ENCODE measurements at places on chromosomes 5 and 9.

DNA sequence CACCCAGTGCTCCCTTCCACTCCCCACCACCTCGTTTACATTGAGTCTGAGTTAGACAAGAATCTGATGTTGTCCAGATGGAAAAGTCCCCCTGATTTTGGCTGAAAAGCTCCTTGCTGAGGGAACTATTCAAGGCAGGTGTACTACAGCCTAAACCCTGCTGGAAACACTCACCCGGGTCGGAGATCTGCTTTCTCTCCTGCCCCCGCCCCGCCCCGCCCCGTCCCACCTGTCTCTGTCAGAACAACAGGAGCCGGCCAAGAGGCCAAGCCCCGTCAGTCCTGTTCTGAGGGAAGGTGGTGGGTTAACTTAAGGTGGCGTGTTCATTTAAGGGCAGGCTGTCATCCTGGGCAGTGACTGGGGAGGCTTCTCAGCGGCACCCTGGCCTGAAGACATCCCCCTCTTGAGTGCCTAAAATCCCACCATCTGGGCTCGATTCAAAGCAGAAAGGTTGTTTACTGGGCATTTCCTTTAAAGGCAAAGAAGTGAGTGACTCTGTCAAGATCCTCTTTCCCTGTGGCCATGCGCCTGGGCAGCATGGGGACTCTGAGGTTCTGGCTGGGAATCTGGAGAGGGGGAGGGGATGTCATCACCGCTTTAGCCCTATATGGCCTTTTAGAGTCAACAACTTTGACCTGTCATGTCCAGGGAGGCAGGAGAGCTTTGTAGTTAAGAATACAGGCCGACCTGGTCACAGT is 71.1 kb upstream of the NEURL1B start:
- H3K27ac ChIP-seq, result no peak overlapping the region
- H3K27me3 ChIP-seq, result no peaks in the 10 kb centered on the region
- no peaks in the 10 kb centered on the region for H3K36me3 ChIP-seq
- no peak overlapping the region for H3K4me3 ChIP-seq
- DNase-seq, result no peak
- no peaks in the 10 kb centered on the region for H3K4me1 ChIP-seq

GRCh38 chr9:30459156-30459555 is 1925.3 kb upstream of the ACO1 start:
- H3K36me3 ChIP-seq, result no peaks in the 10 kb centered on the region
- H3K27me3 ChIP-seq, result no peaks in the 10 kb centered on the region
- H3K27ac ChIP-seq, result no peak overlapping the region
- H3K4me3 ChIP-seq, result no peak overlapping the region

DNA sequence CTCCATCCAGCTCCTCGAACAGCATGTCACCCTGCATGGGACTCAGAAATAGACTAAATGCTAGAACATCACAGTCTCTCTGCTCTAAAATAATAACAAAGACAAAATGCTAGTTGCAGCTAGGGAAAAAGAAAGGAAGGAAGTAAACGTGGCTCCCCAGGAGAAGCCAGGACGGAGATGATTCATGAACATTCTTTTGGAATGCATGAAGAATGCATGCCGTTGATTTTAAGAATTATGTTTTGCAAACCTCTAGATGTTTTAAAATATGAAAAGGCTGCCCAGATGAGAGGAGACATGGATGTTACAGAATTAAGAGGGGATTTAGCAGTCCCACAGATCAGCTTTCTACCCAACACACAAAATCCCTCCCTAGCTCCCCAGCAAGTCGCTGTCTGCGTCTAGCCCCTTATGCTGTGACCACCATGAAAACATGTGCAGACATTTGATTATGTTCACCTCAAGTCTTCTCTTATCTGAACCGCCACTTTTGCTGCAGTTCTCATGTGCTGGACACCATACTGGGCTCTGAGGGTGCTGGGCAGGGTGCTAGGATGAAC is 139.4 kb upstream of the LMX1B start:
- H3K4me3 ChIP-seq, result no peak overlapping the region
- no peak overlapping the region for H3K27ac ChIP-seq
- H3K27me3 ChIP-seq, result no peaks in the 10 kb centered on the region
- H3K36me3 ChIP-seq, result peaks cover 42% of the 10 kb centered on the region
- H3K4me1 ChIP-seq, result peaks cover 51% of the 10 kb centered on the region

- DNase-seq, result no peak
- no peaks in the 10 kb centered on the region for H3K27me3 ChIP-seq
- no peak overlapping the region for H3K4me3 ChIP-seq
- H3K4me1 ChIP-seq, result no peaks in the 10 kb centered on the region
- no peak overlapping the region for H3K27ac ChIP-seq
- no peaks in the 10 kb centered on the region for H3K36me3 ChIP-seq
These were observed 42.4 kb downstream of the EXD3 start for GRCh38 chr9:137380606-137381005.

DNA sequence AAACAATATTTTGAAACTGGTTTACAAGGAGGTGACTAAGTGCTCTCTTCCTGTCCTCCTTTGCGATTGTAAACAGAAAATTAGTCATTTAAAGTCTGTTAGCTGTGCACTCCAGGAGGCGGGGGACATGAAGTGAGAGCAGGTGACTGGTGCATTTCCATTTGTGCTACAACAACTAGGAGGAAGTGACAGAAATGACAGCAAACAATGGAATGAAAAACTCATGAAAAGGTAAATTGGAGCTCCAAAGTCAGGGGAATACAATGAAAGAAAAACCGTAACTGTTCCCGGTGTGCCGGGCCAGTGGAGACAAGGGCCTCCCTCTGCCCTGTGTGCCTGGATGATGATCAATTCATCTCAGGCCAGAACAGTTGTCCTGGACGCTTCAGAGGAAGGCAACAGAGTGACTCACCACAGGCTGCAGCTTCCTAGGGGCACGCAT is 439.9 kb downstream of the GADD45G start:
- H3K4me1 ChIP-seq, result no peaks in the 10 kb centered on the region
- peaks cover 7% of the 10 kb centered on the region for H3K27me3 ChIP-seq
- H3K4me3 ChIP-seq, result no peak overlapping the region
- no peak overlapping the region for H3K27ac ChIP-seq
- DNase-seq, result no peak

- peaks cover 2% of the 10 kb centered on the region for H3K36me3 ChIP-seq
- H3K4me1 ChIP-seq, result peaks cover 79% of the 10 kb centered on the region
- H3K4me3 ChIP-seq, result peak overlapping the region; percentile 2
- H3K27me3 ChIP-seq, result no peaks in the 10 kb centered on the region
These were observed 25.6 kb downstream of the CSF2 start for GRCh38 chr5:132099076-132099748.

- H3K27me3 ChIP-seq, result no peaks in the 10 kb centered on the region
- no peak overlapping the region for H3K4me3 ChIP-seq
- H3K36me3 ChIP-seq, result no peaks in the 10 kb centered on the region
- DNase-seq, result no peak
These were observed 118.8 kb downstream of the ELAVL2 start for GRCh38 chr9:23707249-23707648.

DNA sequence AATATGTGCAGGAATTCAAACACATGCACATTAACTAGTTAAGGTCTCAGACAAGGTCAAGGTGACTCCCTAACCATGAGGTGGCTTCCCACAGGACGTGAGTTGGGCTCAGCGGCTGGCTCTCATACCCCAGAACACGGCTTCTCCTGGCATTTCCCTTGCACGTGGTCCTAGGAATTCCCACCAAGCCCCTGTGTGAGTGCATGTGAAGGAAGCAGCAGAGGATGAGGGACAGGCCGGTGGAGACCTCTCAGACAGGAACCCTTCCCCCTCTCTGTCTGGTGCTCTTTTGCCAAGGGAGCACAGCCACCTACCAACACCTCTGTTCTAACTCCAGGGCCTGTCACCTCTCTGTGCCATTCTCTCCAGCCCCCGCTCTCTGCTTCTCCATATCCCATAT is 271.0 kb downstream of the FSTL4 start:
- H3K27ac ChIP-seq, result no peak overlapping the region
- H3K27me3 ChIP-seq, result peaks cover 8% of the 10 kb centered on the region
- no peak for DNase-seq
- H3K36me3 ChIP-seq, result no peaks in the 10 kb centered on the region

GRCh38 chr5:44809956-44810420 is 1.2 kb downstream of the MRPS30 start:
- H3K4me3 ChIP-seq, result peak overlapping the region; percentile 97
- H3K27ac ChIP-seq, result peak overlapping the region; percentile 98
- peaks cover 31% of the 10 kb centered on the region for H3K36me3 ChIP-seq

DNA sequence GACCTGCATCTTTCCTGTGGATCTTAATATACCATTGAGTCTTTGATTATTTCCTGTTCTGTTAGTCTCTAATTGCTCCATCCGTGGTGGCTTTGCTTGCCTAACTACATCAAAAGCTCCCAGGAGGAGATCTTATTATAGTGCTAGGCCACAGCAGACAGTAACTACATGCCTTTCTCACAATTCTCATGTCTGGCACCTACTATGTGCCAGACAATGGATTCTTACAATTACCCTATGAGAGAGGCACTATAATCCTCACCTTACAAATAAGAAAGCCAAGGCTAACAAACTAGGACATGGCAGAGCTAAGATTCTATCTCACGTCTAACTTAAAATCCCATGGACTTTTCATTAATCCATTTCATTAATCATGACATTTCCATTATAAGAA is 70.3 kb upstream of the TARS1 start:
- H3K4me1 ChIP-seq, result peaks cover 5% of the 10 kb centered on the region
- no peak overlapping the region for H3K27ac ChIP-seq
- no peaks in the 10 kb centered on the region for H3K27me3 ChIP-seq
- no peak for DNase-seq
- H3K36me3 ChIP-seq, result peaks cover 2% of the 10 kb centered on the region

DNA sequence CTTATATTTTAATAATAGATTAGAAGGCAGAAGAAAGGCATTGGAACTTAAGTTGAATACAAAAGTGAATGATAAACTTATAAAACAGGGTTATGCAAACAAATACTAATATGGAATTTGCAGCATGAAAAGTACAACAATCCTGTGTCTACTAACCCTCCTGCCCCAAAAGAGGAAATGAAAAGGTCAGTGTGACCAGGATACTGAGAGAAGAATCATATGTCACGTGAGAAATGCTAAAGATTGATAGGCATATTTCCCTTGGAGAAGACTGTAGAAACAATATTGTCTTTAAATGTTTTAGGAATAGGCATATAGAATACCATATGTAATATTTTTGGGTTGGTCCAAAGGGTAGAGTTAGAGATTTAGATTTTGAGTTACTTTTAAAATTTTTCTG is 3.8 kb downstream of the WDR36 start:
- peaks cover 33% of the 10 kb centered on the region for H3K4me1 ChIP-seq
- no peak overlapping the region for H3K4me3 ChIP-seq
- H3K36me3 ChIP-seq, result peaks cover 31% of the 10 kb centered on the region
- H3K27ac ChIP-seq, result no peak overlapping the region
- no peaks in the 10 kb centered on the region for H3K27me3 ChIP-seq

GRCh38 chr9:33943389-33943788 is 105.3 kb downstream of the UBAP2 start:
- H3K4me1 ChIP-seq, result no peaks in the 10 kb centered on the region
- H3K27ac ChIP-seq, result no peak overlapping the region
- H3K36me3 ChIP-seq, result peaks cover 56% of the 10 kb centered on the region

DNA sequence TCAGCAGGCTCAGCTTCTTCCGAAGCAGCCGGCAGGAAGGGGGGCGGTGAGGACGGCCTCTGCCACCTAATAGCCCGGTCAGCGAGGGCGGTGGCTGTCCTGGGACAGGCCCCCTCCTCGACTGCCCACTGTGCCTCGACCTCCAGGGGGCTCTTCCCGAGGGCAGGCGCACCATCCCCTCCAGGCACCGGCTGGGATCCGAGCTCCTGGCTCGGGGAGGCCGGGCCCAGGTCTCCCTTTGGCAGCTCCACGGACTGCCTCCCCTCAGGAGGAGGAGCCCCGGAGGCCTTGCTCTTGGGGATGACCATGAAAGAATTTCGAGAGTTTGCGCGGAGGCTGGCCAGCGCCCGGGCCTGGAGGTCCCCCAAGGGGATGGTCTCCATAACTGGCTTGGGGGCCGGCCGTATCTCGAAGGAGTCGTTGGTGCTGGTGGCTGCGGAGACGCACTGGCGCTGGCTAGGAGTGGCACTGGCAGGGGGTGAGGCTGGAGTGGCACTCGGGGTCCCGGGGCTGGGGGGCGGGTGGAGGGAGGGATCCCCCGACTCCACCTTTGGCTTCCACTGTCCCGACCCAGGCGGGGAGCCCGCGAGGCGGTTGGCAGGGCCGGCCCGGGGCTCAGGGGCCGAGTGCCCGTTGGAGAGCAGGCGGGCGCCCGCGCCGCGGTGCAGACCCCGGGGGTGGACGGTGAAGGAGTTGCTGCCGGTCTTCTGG is 975 bp downstream of the TPRN start:
- peaks cover 6% of the 10 kb centered on the region for H3K36me3 ChIP-seq
- H3K27ac ChIP-seq, result peak overlapping the region; percentile 55
- peak overlapping the region; percentile 72 for H3K4me3 ChIP-seq
- DNase-seq, result no peak

- H3K27ac ChIP-seq, result no peak overlapping the region
- H3K4me3 ChIP-seq, result no peak overlapping the region
- H3K27me3 ChIP-seq, result peaks cover 12% of the 10 kb centered on the region
- no peak for DNase-seq
- H3K36me3 ChIP-seq, result no peaks in the 10 kb centered on the region
- H3K4me1 ChIP-seq, result no peaks in the 10 kb centered on the region
These were observed 7.1 kb upstream of the TMEM215 start for GRCh38 chr9:32776201-32776600.

DNA sequence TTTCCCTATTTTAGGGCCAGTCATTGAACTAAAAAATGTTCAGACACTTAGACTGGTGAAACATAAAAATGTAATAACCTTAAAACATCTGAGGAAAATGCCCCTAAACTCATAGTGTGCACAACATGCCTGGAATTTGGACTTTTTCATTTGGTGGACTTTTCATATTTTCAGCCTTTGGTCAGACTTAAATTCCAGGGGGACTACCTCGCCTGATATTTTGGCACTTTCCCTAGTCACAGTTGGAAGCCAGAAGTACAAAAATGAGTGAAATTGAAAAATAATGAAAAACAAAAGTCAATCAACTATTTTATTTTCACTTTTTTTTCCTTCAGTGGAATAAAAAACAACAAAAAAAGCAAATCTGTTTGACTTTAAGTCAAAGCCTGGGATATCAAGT is 256.2 kb downstream of the ACTL7B start:
- DNase-seq, result no peak
- H3K36me3 ChIP-seq, result no peaks in the 10 kb centered on the region
- H3K27me3 ChIP-seq, result no peaks in the 10 kb centered on the region
- H3K4me3 ChIP-seq, result no peak overlapping the region
- H3K27ac ChIP-seq, result no peak overlapping the region
- no peaks in the 10 kb centered on the region for H3K4me1 ChIP-seq

DNA sequence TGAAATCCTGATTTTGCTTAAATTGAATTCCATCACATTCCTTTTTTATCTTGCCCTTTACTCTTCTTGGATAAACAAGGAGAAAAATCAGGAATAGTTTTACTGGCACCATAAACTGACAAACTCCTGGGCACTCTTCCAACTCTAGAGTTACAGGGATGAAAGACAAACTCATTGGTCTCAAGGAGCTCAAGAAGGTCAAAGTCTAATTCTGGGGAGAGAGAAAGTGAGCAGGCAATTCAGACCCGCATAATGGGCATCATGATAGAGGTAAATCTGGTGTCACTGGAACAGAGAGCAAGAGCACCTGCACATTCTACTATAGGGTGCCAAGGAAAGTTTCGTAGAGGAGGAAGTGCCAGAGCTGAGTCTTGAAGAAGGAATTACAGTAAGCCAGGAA is 64.8 kb downstream of the GRIN3A start:
- no peak overlapping the region for H3K4me3 ChIP-seq
- peaks cover 4% of the 10 kb centered on the region for H3K27me3 ChIP-seq
- H3K36me3 ChIP-seq, result no peaks in the 10 kb centered on the region
- no peaks in the 10 kb centered on the region for H3K4me1 ChIP-seq
- no peak for DNase-seq
- no peak overlapping the region for H3K27ac ChIP-seq

- H3K4me3 ChIP-seq, result no peak overlapping the region
- no peak for DNase-seq
- H3K4me1 ChIP-seq, result no peaks in the 10 kb centered on the region
- H3K27ac ChIP-seq, result no peak overlapping the region
- H3K27me3 ChIP-seq, result peaks cover 7% of the 10 kb centered on the region
These were observed 24.7 kb upstream of the NOL6 start for GRCh38 chr9:33498387-33498786.
